ENCODE measurements at places on chromosomes 2 and 18.
A peak's percentile ranks its signal among the peaks of the same experiment; 100 is the strongest.

- no peak for ATAC-seq
Observed at GRCh38 chr2:106745468-106745867, 140.5 kb downstream of the ST6GAL2 start.

- ATAC-seq, result no peak
Observed at GRCh38 chr2:216838151-216838550, 21.7 kb downstream of the TNP1 start.

DNA sequence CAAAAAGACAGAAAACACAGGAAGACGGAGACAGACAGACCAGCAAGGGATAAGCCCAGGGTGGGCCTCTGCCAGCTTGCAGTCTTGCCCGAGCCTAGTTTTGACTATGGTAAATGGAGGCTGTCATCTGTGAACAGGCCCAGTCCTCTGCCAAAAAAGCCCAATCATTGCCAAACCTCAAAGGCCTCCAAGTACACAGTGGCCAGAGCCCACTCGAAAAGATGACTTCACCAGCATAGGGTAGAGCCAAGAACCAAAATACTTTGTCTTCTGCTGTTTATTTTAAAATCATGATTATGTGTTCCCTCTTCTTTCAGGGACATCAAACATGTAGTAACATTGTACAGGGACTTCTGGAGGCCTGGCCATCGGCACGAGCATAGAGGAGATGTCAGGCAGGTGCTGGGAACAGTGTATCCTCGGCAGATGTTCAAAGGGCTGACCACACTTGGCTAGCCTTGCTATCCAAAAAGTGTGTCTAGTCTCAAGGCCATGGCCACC lies 66.0 kb downstream of the TTC32 start:
- no peak for ATAC-seq

DNA sequence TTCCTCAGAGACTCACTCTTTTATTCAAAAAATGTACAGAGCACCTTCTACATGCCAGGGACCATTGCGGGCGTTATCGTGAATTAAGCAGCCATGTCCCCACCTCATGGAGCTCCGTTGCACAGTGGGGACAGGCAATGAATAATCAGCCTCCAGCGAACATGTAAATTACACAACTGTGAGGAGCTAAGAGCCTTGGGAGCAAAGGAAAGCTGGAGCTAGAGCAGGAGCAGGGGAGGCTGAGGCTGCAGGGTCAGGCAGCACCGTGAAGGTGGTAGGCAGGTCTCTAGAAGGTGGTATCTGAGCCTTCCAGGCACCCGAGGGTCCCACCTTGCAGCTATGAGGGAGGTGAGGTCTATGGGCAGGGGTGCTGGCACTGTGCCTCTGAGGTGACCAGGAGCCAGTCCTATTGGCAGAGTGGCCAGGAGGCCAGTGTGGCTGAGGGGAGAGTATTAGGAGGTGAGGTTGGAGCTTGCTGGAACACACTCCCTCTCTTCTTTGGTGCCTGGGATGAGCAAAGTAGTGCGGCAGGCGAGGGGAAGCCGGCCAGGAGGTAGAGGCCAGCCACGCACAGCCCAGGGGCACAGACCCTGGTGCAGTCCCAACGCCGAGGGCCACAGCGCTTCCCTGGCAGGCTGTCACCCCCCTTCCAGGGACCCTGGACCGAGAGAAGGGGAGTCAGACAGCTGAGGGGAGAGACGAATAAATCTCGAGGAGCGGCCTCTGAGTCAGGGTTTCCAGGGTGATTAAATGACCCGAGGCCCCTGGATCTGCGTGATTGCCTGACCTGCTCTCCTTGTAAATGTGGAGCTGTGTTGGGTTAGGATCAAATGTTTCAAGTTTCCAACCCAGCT lies 167.3 kb downstream of the SEPTIN10 start:
- ATAC-seq, result peak; percentile 77

DNA sequence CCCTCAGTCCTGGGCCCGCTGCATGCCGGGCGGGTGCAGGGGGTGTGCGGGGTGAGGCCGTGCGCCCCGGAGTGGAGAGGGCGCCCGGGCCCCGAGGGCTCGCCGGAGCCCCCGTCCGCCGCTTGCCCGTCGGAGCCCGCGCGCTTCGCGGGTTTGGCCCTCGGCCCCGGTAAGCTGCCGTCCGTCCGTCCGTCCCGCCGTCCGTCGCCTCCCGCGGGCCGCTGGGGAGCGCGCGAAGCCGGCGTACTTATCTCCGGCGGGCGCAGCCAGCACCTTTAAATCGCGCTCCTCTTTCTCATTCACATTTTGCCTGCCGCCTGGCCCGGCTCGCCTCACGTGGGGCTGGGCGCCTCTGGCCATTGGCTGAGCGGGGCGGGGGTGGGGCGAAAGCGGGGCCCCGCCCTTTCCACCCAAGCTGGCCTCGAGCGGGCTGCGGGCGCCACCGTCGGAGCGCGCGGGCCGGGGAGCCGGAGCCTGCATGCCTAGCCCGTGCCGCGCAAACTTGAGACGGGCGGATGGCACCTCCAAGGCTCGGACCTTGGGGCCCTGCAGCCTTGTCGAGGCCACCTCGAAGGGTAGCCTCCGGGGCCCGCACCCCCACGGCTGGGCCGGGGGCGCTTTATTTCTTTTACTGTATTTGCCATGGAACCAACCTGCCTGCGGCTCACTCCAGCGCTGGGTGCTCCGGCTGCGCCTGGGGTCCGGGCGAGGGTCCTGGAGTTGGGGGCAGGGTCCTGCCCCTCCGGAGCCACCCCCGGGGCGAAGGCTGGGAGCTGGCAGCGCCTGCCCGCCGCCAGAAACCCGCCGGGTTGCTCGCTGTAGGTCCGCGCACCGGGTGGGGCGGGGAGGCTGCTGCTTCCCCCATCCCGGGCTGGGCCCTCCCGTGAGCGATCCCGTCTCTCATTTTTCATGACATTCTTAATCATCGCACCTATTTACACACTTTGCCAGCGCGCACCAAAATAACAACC lies at the start of gene GBX2:
TSS of gene GBX2 (minus strand) at position 277 of the 971 bp plus-strand sequence. CDS start 415 bp downstream, outside the sequence.
- ATAC-seq, result peak; percentile 59

- no peak for ATAC-seq
Observed at GRCh38 chr2:16729335-16729734, 63.7 kb upstream of the CYRIA start.

DNA sequence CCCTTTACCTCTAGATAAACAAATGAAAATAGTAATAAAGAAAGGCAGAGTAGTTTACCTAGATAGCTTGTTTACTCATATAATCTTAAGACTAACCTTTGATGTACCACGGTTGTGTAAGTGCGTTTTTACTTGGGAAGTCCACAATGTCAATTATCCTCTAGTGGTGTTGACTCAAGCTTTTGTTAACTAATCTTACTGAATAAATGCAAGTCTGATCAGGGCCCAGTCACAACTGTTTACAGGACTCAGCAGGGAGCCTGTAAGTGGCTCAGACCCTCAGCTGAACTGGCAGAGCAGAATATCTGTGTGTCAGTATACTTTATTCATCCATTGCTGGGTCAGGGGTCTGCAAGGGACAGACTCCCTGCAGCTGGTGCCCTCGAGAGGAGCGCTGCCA lies 98.1 kb upstream of the ACAA2 start:
- no peak for ATAC-seq

DNA sequence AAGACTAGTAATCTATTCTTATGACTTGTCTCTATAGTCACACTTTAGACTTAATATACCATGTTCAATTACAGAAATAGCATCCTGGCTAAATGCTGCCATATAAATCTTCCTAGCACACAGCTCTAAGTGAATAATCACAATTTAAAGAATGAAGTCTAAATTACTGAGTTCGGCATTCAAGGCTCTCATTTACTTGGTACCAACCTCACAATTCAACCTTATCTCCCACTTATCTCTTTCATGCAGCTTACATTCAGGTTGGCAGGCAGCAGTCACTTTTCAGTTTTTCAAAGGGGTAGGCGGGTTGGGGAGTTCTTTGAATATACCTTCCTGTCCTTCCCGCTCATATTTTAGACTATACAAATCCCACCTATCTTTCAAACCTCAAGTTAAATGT lies 1.5 kb downstream of the MMADHC start:
- ATAC-seq, result no peak

GRCh38 chr2:232993231-232993821 lies 19.7 kb downstream of the NGEF start:
- ATAC-seq, result no peak

- ATAC-seq, result no peak
Observed at GRCh38 chr2:55160422-55160821, 71.7 kb downstream of the CLHC1 start.
